ENCODE measurements at places on chromosomes 7 and 10.

GRCh38 chr10:23363793-23364135, 19.2 kb upstream of the C10orf67 start:
- DNase-seq: no peak

- no peak for DNase-seq
Measured at GRCh38 chr7:99403764-99404163, 4.6 kb downstream of the PDAP1 start.

- no peak for DNase-seq
Measured at GRCh38 chr10:48737886-48738285, 53.2 kb downstream of the WDFY4 start.

GRCh38 chr7:45717537-45718235, 143.5 kb downstream of the ADCY1 start:
- DNase-seq: no peak

DNA sequence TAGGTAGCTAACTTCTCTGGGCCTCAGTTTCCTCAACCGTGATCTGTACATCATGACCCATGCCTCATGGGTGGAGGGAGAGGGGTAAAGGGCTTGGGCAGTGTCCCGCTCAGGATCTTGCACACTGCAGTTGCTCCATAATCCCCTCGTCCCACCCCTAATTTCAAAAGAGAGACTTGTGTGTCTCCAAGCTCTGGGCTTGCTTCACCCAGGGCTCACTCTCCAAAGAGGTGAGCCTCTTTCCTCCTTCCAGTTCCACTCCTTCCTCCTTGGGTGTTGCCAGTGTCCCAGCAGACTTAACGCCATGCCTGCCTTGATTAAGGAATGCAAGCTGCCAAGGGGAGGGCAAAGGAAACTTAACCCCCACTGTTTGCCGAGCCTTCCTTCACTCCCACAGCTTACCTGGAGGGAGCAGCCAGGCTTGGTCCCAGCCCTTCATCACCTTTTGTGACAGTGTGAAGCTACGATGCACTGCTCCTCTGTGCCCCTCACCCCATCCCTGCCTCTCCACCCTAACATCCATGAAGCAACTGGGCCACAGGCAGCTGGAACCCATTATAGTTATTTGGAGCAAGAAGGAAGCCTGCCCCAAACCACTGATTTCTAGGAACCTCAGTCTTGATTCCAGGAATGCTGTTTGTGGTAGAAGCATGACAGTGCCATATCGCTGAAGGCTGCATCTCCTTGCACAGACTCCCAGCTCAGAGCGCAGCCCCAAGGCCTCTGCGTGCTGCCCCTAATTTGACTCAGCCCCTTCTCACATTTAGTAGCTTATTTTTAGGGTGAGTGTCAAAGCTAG, 363.3 kb downstream of the TNS3 start:
- DNase-seq: peak; percentile 41

DNA sequence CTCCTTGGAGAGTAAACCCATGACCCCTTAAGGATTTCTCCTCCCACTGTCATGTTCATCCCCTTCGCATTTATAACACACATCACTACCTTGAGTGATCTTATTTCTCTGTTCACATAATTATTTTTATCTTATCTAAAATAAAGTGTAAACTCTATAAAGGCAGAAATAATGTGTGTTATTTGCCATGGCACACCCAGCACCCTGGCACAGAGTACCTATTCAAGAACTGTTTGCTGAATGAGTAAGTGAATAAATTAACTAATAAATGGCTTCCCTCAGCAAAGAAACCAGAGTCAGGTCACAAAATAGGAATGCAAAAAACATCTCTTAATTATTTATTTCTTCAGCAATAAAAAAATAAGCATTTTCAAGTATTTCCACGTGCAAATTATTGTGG, 330.3 kb upstream of the GHITM start:
- no peak for DNase-seq

- no peak for DNase-seq
Measured at GRCh38 chr10:49108656-49109055, 6.7 kb downstream of the VSTM4 start.

All from K562 (cell line).